ENCODE measurements at places on chromosomes 5 and 9. TPM values are rescaled to one million over a fixed set of nuclear protein-coding genes. Genes with fewer than 3 reads are reported as not detected.

The C1QTNF3 gene
- total RNA-seq: 12.3 TPM

GRCh38 chr5:3262451-3262850, 333.2 kb upstream of the IRX1 start:
- no peak for DNase-seq

GRCh38 chr9:30688801-30689200, 1695.6 kb upstream of the ACO1 start:
- DNase-seq: no peak

GRCh38 chr5:63602971-63603370, 359.3 kb downstream of the HTR1A start:
- DNase-seq: no peak

- no peak for DNase-seq
Measured at GRCh38 chr5:103487822-103488493, 74.6 kb downstream of the NUDT12 start.

Data from thyroid gland (tissue), 4 donors.